CD4-positive, alpha-beta T cell treated with Interleukin-17A for 1 hour (primary cell): ENCODE measurements at places on chromosomes 16 and 17.
A peak's percentile ranks its signal among the peaks of the same experiment; 100 is the strongest.

- DNase-seq: no peak
Observed at GRCh38 chr16:77993111-77993985, 29.0 kb upstream of the CLEC3A start.

DNA sequence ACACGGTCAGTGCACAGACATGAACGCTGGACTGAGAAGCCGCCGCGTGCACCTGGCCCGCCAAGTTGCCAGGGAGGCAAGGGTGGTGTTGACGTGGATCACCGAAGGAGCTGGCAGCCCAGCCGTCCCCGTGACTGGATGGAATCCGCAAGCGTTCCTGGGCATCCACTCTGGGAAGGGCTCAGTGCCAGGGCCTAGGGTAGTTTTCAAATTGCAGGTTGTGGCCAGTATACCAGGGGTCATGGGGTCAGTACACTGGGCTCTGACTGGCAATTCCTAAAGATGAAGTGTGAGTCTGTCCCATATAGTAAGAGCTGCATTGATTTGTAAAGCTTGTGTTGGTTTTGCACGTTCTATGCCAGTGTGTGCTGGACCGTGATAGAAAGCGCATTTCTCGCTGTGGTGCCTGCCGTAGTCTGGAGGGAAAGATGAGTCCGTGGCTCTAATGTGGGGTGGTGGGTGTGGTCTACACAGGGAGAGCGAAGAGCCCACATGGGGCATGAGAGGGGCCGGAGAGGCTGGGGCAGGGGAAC is 21.1 kb upstream of the METRNL start:
- no peak for DNase-seq

GRCh38 chr17:65182233-65182632 is 45.1 kb downstream of the RGS9 start:
- DNase-seq: peak; percentile 7

- DNase-seq: no peak
Observed at GRCh38 chr17:38358586-38359513, 7.2 kb downstream of the SOCS7 start.

- no peak for DNase-seq
Observed at GRCh38 chr17:30788918-30789317, 35.6 kb downstream of the CRLF3 start.

DNA sequence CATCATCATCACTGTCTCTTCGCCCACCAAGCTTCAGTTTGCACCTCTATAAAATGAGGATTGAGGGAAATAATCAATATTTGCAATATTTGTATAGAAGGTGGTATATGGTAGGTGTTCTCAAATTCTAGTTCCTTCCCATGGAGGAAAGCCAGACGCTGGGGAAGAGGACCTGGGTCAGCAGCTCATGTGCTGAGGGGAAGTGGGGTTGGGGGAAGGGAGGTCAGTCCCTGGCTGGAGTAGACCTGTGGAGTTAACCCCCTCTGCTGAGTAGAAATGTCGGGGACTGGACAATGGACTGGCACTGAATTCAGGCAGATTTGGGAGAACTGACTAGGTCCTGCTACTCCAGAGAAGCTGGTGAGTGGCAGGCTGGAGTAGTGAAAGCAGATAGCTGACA is 12.8 kb upstream of the ITGB3 start:
- DNase-seq: no peak

DNA sequence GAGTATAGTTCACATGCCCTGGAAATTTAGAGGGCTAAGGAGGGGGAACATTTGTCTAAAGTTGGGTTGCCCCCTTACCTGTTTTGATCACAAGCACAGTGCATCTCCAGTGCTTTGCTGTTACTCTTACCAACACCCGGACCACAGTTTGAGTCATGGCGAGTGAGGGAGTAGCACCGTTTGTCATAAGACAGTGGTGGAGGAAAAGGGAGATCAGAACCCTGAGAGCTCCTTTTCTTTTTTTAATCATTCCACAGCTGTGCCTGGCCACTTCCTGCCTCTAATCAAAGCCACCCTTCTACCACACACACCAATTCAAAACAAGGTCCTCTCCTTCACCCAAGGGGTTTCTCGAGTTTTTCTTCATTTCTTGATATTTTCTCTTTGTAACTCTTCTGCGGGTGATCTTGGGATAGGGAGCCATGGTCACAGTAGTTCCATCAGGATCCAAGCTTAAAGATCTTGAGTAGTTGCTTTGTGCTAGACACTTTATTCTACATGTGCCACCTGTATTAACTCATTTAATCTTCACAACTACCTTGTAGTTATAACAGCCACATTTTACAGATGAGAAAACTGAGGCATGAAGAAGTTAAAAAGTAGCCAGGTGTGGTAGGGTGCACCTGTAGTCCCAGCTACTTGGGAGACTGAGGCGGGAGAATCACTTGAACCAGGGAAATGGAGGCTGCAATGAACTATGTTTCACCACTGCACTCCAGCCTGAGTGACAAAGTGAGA is 5.0 kb upstream of the MYL4 start:
- peak; percentile 67 for DNase-seq

DNA sequence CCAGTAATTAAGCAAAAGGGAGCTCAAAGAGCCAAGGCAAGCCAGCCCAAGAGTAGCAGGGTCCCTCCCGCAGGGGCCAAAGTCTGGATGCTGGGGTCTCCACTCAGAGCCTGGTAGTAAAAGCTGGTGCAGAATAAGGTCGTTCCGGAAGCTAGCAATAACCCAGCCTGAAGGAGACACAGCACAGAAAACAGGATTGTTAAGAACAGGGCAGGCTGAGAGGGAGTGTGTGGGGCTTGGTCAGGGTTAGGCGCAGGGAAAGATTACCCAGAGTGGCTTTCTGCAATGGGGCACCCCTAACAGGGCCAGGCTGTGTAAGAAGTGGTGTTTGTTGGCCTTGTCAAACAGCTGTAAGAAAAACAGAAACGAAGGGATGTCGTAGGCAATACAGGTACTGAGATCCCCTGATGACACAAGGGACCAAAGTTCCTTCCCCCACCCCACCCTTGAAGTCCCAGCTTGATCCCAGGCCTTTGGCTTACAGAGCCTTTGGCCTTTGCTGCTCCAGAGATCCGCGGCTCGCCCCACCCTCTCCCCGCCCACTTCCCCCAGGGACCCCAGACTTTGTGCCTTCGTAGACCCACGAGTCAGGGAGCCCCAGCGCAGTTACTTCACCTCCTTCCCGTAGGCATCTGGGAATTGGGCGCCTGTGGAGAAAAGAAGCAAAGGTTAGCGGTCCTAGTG is 712 bp downstream of the TMEM256 start:
- DNase-seq: peak; percentile 31

DNA sequence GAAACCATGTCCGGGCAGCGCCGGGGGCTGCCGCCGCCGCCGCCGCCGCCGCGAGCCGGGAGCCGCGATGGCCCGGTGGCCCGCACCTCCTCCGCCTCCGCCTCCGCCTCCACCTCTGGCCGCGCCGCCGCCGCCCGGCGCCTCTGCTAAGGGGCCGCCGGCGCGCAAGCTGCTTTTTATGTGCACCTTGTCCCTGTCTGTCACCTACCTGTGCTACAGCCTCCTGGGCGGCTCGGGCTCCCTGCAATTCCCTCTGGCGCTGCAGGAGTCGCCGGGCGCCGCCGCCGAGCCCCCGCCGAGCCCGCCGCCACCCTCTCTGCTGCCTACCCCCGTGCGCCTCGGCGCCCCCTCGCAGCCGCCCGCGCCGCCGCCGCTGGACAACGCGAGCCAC is 587 bp downstream of the HS3ST4 start:
- DNase-seq: no peak

DNA sequence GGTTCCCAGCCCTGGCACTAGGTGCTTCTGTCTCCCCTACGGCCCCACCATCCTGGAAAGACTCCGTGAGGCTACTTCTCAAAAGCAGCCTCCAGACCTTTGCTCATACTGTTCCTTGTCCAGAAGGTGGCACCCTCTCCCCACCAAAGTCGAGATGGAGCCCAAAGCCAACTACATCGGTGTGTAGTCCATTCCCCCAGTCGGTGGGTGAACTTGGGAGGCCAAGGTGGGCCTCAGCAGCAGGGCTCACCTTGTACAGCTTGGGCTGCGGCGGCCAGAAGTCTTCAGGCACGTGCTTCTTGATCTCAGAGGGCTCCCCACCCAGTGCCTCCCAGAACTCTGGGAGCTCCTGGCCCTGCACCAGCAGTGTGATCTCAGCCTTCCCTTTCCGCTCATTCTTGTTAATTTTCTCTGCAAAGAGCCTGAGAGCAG is 10.2 kb downstream of the FLII start:
- peak; percentile 76 for DNase-seq

GRCh38 chr16:914440-914839 is 56.3 kb downstream of the LMF1 start:
- DNase-seq: no peak

- no peak for DNase-seq
Observed at GRCh38 chr16:8571061-8571596, 19.2 kb downstream of the TMEM114 start.

- DNase-seq: no peak
Observed at GRCh38 chr16:47388705-47389104, 72.2 kb downstream of the ITFG1 start.

DNA sequence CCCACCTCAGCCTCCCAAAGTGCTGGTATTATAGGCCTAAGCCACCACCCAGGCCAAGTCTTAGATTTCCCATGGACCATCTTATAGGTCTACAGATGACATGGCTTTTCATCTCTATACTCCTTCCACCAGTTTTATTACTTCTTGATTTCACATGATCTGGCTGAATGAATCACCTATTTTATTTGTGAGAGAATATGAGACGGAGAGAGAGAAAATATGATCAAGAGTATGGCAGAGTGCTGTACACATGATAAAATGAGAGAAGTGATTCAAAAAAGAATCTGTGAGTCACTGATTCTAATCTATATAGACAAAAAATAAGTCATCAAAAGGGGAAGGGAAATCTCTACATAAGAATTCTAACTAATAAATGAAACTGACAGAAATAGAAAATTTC is 13.7 kb downstream of the ACSM1 start:
- DNase-seq: no peak

- peak; percentile 8 for DNase-seq
Observed at GRCh38 chr16:87203060-87203656, 114.0 kb downstream of the C16orf95 start.

- no peak for DNase-seq
Observed at GRCh38 chr17:78986649-78987328, 7.1 kb upstream of the LGALS3BP start.

DNA sequence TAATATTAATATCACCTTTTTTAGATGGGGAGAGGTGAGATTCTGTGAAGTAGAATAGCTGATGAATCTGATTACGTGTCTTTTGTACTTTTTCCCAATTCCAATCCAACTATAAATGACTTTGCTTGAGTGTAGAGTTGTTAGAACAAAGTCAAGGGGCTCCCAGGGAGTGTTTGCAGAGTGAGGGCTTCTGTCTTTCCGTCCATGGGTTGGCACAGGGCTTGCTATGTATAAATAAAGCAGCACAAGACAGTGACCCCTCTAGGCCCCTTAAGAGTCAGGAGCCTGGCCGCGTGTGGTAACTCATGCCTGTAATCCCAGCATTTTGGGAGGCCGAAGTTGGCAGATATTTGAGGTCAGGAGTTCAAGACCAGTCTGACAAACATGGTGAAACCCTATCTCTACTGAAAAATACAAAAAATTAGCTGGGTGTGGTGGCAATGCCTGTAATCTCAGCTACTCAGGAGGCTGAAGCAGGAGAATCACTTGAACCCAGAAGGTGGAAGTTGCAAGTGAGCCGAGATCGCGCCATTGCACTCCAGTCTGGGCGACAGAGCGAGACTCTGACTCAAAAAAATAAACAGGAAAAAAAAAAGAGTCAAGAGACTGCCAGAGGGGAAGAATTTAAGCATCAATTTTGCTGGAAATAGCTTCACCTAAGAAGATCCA is 127.9 kb upstream of the HS3ST3A1 start:
- DNase-seq: no peak

- DNase-seq: no peak
Observed at GRCh38 chr17:40422990-40423633, 5.4 kb upstream of the TOP2A start.

- no peak for DNase-seq
Observed at GRCh38 chr16:28883221-28883996, 5.1 kb downstream of the ATP2A1 start.

DNA sequence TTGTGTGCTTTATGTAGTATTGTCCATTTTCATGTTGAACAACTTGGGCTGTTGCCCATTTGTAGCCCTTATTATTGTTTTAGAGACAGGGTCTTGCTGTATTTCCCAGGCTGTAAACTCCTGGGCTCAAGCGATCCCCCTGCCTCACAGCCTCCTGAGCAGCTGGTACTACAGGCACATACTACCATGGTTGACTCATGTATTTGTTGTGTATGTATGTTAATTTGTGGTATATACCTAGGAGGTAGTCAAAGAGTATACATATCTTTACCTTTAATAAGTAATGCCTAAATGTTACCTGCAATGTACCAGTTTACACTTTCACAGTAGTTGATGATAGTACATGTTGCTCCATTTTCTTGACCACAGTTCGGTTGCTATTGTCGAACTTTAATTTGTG is 18.1 kb downstream of the PPM1D start:
- no peak for DNase-seq

DNA sequence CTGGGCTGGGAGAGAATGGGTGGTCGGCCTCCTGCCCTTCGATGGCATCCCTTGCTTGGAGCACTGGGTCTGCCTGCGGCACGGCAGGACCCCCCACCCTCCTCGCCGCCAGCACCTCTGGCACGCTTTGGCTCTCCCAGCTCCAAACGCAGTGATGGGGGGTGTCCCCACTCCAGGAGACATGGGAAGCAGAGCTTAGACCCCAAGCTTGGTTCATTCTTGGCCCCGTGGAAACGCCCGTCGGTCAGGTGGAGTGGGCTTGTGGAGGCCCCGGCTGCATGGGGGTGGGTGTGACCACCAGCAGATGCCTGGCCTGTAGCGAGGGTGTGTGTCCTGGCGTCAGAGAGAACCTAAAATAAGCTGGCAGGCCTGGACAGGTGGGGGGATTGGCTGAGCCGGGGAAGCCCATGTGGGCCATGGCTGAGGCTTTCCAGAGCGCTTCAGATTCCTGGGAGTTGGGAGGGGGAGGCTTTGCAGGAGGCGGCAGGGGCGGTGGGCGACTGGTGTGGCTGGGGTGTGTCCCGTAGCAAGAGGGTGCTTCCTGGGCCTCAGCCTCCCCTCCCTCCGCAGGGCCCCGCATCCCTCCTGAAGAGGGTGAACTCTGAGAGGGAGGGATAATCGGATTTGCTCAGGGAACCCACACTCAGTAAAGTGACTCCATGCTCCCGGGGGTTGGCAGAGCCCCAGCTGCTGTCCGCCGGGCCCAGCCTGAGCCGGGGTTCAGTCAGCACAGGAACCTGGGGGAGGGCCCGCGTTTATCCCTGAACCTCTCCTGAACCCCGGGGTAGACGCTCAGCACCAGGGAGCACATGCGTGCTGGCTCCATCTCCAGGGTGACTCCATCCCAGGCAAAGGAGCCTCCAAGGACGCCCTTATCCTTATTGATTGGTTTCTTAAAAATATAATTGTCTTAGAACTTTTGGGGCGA is 3.4 kb downstream of the CACNA1H start:
- no peak for DNase-seq

GRCh38 chr17:51256101-51256500 is 3.7 kb downstream of the MBTD1 start:
- DNase-seq: no peak
